ENCODE measurements at places on chromosomes 7 and 10.

GRCh38 chr7:17307969-17308648, 9.7 kb downstream of the AHR start:
- DNase-seq = no peak

- no peak for DNase-seq
Measured at GRCh38 chr10:116771959-116772585, 29.7 kb upstream of the HSPA12A start.

- no peak for DNase-seq
Measured at GRCh38 chr10:122643931-122644534, 55.6 kb downstream of the C10orf120 start.

- no peak for DNase-seq
Measured at GRCh38 chr7:151688236-151688780, 168.6 kb upstream of the RHEB start.

DNA sequence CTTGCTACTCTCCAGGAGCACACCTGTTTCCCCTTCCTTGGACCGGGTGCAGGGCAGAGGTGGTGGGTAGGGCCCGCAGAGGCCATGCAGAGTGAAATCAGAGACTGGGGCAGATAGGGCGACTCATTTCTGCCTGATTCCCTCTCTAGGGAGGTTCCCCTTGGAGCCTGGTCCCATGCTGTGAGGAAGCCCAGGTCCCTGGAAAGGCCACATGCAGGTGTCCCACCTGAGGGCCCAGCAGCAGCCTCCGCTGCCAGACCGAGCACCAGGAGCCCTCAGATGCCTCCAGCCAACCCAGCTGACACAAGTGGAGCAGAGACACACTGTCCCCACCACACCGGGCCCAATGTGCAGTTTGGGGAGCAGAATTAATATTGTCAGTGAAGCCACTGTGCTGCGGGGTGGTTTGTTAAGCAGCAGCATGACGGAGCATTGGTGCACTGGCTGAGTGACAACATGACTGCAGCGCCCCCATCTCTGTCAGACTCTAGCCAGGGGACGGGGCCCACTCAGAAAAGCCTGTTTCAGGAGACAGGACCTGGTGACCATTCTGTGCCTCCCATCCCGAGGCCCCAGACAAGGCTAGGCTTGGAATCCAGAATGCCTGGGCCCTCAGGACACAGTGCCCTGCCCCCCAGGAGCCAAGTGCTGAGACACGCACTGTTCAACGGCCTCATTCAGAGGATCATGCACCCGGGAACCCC, 30.4 kb upstream of the RET start:
- no peak for DNase-seq
